HCT116 (cell line): ENCODE measurements at places on chromosomes 2 and 18. TPM values are rescaled to one million over a fixed set of nuclear protein-coding genes. Genes with fewer than 3 reads are reported as not detected.

DNA sequence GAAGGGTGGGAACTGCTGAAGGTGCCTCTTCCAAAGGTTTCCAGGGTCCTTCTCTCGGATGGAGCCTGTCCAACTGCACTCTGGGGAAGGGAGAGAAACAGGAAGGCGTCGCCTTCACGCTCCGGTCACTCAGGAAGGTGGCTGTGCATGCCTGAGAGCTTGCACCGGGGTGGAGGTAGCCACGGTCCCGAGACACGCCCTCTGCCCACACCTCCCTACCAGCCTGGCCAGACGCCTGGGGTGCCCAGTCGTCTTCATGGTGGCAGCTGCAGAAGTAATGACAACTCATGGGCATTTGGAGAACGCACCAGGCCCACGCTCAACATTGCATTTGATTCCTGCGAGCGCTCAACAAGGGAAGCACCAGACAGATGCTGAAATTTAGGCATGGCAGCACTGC, 59.9 kb downstream of the ADNP2 start:
- H3K27ac ChIP-seq, result no peak overlapping the region
- no peaks in the 10 kb centered on the region for H3K4me1 ChIP-seq
- H3K27me3 ChIP-seq, result no peaks in the 10 kb centered on the region
- H3K36me3 ChIP-seq, result no peaks in the 10 kb centered on the region
- DNase-seq, result no peak
- no peak overlapping the region for H3K4me3 ChIP-seq

The GKN1 gene
- total RNA-seq, result not detected

The LIMS2 gene
- total RNA-seq, result 3.7 TPM

- no peak for DNase-seq
- no peaks in the 10 kb centered on the region for H3K27me3 ChIP-seq
- no peaks in the 10 kb centered on the region for H3K4me1 ChIP-seq
- peaks cover 84% of the 10 kb centered on the region for H3K36me3 ChIP-seq
- H3K27ac ChIP-seq, result no peak overlapping the region
Measured at GRCh38 chr2:96296925-96297324, 8.4 kb downstream of the SNRNP200 start.
